ENCODE measurements at places on chromosomes 6 and 20.

GRCh38 chr6:113825781-113826180 is 31.4 kb upstream of the MARCKS start:
- no peak for DNase-seq

- DNase-seq, result no peak
Measured at GRCh38 chr6:112590326-112590725, 243.2 kb downstream of the RFPL4B start.

DNA sequence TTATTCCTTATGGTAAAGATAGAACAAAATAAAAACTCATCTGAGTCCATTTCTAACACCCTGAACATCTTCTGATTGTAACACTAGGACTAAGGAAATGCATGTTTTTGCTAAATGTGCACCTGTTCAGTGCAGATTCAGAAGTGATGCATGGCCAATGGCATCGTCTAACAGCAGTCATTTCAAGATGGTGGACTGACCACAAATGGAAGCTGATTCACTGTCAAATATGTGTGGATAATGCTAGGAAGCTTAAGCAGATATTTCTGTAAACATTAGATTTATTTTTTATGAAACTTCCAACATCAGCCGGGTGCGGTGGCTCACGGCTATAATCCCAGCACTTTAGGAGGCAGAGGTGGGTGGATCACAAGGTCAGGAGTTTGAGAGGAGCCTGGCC is 394.8 kb downstream of the SAMD5 start:
- DNase-seq, result no peak

DNA sequence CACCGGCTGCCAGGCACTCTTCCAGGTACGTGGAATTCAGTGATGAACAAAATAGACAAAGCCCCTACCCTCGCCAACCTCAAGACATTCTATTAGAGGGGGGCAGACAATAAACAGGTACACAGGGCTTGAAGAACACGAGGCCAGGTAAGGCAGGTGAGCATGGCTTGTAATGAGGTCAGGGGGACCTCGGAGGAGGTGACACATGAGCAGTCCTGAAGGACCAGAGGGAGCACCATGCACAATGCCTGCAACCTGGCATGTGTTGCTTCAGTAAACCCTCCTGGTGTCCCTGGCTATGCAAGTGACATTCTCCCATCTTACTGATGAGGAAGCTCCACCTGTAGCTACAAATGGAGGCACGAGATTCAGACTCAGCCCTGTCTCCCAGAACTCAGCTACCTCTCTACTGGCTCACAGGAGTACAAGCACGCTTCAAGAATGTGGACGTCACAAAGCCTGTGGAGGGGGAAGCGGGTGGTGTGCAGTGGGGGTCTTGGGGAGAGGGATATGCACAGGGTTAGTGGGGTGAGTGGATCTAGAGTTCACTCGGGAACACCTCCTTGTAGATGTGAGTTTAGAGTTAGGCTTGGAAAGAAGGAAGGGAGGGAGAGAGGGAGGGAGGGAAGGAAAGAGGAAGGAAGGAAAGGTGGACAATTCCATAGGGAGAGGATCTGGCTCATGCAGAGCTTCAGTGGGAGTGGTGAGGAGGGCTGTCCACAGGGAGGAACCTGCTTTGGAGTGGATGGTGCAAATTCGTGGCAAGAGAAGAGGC is 7.6 kb upstream of the MAPK13 start:
- no peak for DNase-seq

- DNase-seq, result no peak
Measured at GRCh38 chr20:20694591-20694990, 17.9 kb downstream of the RALGAPA2 start.

- no peak for DNase-seq
Measured at GRCh38 chr6:111162504-111162903, 75.2 kb downstream of the SLC16A10 start.

DNA sequence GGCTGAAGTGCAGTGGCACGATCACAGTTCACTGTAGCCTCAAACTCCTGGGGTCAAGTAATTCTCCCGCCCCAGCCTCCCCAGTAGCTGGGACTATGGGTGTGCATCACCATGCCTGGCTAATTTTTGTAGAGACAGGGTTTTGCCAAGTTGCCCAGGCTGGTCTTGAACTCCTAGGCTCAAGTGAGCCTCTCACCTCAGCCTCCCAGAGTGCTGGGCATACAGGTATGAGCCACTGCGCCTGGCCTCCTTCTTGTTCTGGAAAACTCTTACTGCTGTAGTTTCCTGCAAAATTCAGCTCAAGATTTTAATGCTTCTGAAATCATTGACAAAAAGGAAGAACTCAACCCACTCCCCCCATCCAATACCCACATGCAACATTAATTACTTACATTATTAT is 21.9 kb upstream of the KCNG1 start:
- DNase-seq, result no peak

GRCh38 chr6:54403096-54403495 is 94.9 kb downstream of the TINAG start:
- DNase-seq, result no peak

- no peak for DNase-seq
Measured at GRCh38 chr6:14306151-14306906, 188.8 kb downstream of the CD83 start.

DNA sequence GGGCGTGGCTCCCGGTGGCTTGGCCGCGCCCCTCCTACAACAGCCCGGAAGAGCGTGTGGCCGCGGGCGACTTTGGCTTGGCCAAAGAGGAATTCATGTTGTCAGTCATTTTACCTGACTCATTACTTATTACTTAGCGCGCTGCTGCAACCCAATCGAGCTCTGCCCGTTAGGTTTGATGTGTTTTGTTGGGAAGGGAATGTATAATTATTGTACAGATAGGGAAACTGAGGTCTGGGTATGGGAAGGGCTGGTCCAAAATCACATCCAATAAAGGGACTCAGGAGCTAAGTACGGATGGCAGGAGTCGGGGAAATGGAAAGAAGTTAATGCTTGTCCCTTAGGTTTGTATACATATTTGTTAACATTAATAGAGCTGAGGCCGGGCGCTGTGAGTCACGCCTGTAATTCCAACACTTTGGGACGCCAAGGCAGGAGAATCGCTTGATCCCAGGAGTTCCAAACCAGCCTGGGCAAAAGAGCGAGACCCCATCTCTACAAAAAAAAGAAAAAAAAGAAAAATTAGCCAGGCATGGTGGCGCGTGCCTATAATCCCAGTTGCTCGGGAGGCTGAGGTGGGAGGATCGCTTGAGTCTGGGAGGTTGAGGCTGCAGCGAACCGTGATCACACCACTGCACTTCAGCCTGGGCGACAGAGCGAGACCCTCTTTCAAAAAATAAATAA is 639 bp upstream of the ZNF335 start:
- no peak for DNase-seq

- no peak for DNase-seq
Measured at GRCh38 chr6:154410619-154411072, 54.0 kb upstream of the IPCEF1 start.

DNA sequence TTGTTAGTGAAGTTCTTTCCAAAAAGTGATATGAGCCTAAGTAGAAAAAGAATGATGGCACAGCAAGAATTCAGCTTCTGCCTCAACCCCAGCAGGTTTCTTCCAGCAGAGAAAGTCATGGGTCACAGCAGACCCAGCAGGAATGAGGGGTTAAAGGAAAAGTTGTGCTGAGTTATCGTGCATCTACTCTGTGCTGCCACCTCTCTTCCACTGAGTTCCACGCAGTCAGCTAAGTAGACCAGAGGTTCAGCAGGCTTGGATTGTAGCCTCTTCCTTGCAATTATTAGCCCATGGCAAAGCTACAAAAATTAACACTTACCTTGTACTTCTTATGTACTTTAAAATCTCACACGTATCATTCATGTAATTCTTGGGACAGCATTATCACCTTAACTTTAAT is 510.8 kb downstream of the PTPRT start:
- DNase-seq, result no peak

- no peak for DNase-seq
Measured at GRCh38 chr20:61599061-61599531, 347.0 kb downstream of the CDH4 start.

- no peak for DNase-seq
Measured at GRCh38 chr6:4964675-4965561, 38.9 kb downstream of the RPP40 start.

GRCh38 chr6:30364591-30364990 is 19.6 kb downstream of the RPP21 start:
- DNase-seq, result no peak

- no peak for DNase-seq
Measured at GRCh38 chr6:121563286-121563685, 127.8 kb downstream of the GJA1 start.

- DNase-seq, result no peak
Measured at GRCh38 chr6:117494694-117495318, 12.3 kb downstream of the DCBLD1 start.
